Heart right ventricle (tissue), 16 donors: ENCODE measurements at places on chromosomes 16 and 17. TPM values are rescaled to one million over a fixed set of nuclear protein-coding genes. Genes with fewer than 3 reads are reported as not detected.

The IL17C gene
- total RNA-seq = not detected

The SCARF1 gene
- 13.6 TPM for total RNA-seq

The KIF2B gene
- not detected for total RNA-seq

The TM4SF5 gene
- total RNA-seq = not detected

The MMP28 gene
- total RNA-seq = 3.2 TPM

The RHBDF1 gene
- 24.5 TPM for total RNA-seq

DNA sequence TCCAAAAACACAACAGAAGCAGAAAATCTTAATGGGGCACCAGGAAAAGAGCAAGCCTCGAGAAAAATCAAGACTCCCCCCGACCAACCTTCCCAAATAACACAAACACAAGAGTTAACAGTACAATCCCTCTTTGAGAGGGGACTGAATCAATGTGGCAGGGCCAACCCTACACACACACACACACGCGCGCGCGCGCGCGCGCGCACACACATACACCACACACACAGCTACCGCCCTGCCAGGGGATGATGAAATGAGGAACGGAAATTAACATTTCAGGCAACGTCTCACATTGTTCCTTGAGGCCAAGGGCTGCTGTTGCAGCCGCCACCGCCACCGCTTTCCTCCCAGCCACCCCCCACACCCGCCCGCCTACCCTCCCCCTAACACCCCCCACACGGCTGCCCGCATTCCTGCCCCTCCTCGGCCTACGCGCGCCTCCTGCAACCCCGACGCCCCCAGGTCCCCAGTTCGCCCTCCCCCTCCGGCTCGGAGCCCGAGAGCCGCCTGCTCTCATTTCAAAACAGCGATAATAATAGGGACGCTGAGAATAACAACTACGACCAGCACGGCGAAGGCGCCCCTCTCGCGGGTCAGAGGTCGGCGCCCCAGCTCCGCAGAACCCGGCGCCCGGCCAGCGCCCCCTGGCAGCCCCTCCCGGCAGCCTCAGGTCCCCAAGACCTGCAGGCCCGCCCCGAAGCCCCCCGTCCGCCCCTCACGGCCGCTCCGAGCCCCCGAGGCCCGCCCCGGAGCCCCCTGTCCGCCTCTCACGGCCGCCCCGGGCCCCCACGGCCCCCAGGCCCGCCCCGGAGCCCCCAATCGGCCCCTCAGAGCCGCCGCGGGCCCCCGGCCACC is 1.1 kb downstream of the ANKRD11 start:
- DNase-seq = peak; percentile 82

- no peak for DNase-seq
These were observed 61.9 kb upstream of the DHX40 start for GRCh38 chr17:59503500-59503899.

DNA sequence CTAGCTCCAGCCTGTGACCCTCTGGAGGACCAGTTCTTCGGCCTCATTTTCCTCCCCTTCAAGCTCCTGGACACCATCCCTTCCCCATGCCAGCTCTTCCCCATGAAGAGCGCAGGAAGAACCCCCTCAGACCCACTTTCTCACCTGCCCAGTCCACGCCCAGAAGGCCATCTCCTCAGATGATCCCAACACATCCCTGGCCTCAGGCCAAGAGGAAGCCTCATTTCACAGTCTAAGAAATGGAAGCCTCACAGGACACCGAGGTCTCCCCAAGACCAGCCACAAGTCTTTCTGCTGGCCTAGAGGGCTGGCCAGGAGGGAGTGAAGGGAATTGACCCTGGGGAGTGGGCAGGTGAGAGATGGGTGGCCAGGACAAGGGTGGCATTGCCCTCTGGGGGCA is 8.0 kb downstream of the SPATA32 start:
- no peak for DNase-seq

GRCh38 chr16:89924297-89924924 is 1.3 kb downstream of the TUBB3 start:
- DNase-seq = no peak

DNA sequence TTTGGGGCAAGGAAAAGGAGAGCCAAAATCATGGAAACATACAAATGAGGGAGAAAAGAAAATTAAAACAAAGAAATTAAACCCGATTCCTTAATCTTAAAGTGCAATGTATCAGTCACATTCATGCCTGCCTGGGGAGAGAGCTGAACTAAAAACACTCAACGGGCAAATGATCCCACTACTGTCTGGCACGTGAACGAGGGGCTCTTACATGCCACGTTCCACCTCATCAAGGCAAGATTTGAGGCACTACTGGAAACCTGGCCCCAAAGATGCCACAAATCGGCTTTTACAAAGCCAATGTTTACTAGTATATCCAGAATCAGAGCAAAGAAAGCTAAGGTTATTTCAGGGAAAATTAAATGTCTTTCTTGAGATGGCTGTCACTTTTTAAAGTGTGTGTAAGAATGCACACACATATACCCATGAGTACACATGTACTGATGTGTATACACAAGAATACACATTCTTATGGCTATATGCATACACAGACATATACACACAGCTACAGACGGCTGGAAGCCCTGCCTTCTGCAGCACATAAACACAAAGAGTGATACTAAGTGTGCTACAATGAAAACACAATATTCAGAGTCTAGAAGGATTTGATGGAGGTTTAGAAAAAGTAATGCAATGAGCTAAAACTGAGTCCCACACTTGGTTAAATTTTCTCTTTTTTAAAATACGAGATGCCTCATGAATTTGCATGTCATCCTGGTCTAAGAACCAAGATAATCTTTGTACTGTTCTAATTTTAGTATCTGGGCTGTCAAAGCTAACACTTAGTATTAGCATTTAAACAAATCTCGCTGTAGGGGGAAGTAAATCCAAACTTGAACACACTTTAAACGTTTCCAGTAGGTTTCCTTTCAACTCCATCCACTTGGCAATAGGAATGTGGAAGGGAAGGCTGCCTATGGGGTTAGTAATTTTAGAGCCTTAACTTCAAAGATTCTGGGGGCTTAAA is 85.8 kb downstream of the CYTH1 start:
- DNase-seq = no peak

DNA sequence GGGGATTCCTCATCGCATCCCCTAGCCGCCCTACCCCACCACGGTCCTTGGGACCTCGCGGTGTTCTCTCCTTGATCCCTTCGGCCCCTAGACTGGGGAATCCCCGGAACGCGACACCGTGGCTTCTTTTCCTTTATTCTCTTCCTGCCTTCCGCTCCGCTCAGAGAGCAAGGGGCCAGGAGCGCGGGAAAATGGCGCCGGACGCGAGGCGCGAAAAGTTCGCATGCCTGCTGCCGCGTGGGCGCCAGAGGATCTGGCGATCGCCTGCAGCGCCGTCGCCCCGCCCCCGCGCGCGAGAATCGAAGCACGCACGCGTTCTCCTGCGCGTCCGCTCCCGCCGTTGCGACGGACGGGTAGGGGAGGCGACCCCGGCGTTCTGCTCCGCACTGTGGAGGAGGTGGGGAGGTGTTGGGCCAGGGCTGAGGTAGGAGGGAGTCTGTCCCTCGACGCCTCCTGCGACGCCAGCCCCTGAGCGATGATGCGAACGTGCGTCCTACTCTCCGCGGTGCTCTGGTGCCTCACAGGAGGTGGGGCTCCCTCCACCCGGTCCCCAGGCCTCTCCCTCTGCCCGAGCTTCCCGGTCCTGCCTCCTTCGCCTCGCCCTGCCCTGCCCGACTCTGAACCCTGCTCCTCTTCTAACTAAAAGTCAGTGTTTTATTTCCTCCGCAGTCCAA is at the start of gene ZPBP2:
TSS of gene ZPBP2 (plus strand) at position 323 of the 674 bp plus-strand sequence. CDS start at position 476, 153 bp downstream.
- DNase-seq = no peak

- DNase-seq = no peak
These were observed 11.7 kb downstream of the CACNG1 start for GRCh38 chr17:67055811-67056745.

- DNase-seq = no peak
These were observed 1.8 kb upstream of the HOXB4 start for GRCh38 chr17:48579760-48580554.

GRCh38 chr17:67412941-67413340 is 35.9 kb downstream of the PITPNC1 start:
- no peak for DNase-seq
